Hematopoietic multipotent progenitor cell treated with erythropoietin and hydrocortisone succinate and interleukin-3 and kit ligand, for 4 days (in vitro differentiated cells): ENCODE measurements at places on chromosomes 5 and 9.

DNA sequence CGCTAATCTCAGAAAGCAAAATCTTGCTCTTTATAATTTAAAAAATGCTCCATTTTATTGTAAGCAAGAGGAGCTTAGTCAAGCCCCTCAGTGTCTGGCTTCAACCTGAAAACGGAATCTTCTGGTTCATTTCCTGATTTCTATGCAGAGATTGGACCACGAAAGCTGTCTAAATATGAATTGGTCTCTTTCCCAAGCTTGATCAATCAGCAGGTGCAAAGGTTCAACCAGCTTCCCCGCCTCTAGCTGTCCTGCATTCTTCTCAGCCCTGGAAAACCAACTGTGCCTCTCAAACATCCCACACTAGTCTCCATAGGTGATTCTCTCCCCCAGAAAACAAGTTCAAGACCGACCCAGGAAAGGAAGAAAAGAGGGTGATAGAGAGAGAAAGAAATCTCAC lies 34.5 kb downstream of the FNBP1 start:
- no peak for DNase-seq

DNA sequence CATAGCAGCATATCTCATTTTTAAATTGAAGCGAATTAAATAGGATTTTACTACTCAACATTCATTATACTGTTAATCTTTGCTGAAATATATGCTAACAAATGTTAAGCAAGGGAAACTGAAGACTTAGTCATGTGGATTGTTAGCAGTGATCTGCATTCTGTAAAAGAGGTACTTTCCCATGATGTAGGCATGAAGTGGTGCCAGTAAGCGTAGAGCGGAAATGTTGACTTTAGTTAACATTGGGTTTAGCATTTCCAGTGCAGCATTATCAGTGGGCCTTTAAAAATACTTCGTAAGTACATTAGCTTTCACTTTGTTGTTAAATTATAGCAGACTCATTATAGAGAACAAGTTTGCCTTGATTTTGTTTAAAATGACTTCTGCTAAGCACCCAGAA lies 130.3 kb downstream of the CDC42SE2 start:
- no peak for DNase-seq

- DNase-seq, result no peak
These were observed 705 bp upstream of the SLC6A3 start for GRCh38 chr5:1445689-1446601.

DNA sequence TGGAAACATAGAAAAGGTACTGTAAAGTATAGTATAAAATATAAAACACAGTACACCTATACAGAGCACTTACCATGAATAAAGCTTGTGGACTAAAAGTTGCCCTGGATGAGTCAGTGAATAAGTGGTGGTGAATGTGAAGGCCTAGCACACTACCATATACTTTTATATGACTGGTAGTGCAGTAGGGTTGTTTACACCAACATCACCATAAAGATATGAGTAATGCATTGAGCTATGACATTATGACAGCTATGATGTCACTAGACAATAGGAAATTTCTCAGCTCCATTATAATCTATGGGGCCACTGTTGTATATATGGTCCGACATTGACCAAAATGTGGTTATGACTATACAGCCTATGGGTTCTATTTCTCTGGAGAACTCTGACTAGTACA lies 291.8 kb upstream of the ACTBL2 start:
- DNase-seq, result no peak

- DNase-seq, result no peak
These were observed 375.1 kb downstream of the EBF1 start for GRCh38 chr5:158724521-158725188.

GRCh38 chr9:126591922-126592321 lies 21.8 kb upstream of the LMX1B start:
- no peak for DNase-seq

- DNase-seq, result no peak
These were observed 252.8 kb upstream of the DAP start for GRCh38 chr5:11013793-11014192.

GRCh38 chr9:3809724-3810123 lies 283.9 kb upstream of the RFX3 start:
- DNase-seq, result no peak

- DNase-seq, result peak; percentile 97
These were observed at the start of the genes FASTKD3 and MTRR for GRCh38 chr5:7868773-7869473. Gene FASTKD3, minus strand, starts transcription at chr5:7869031. Its CDS starts 948 bp downstream, at chr5:7868083. Gene MTRR, plus strand, starts transcription at chr5:7869148. Its CDS starts 1,647 bp downstream, at chr5:7870795.

- DNase-seq, result no peak
These were observed 199.8 kb upstream of the MVB12B start for GRCh38 chr9:126126807-126127206.

DNA sequence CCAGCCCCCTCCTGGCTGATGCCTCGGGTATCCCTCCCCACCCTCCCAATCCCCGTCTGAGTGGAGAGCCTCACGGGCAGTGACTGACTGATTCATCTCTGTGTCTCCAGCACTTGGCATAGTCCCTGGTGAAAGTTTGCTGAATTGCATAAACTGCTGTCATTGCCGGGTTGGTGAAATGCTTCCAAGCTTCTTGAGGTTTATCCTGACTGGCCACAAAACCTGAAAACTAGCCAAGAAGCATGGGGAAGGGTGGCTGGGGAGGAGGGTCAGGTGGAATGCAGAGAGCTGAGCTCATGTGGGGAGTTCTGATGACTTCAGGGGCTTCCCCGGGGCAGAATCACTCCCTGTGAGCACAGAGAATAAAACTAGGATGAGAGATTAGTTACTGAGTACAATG lies 56.9 kb upstream of the GGTA1 start:
- no peak for DNase-seq

DNA sequence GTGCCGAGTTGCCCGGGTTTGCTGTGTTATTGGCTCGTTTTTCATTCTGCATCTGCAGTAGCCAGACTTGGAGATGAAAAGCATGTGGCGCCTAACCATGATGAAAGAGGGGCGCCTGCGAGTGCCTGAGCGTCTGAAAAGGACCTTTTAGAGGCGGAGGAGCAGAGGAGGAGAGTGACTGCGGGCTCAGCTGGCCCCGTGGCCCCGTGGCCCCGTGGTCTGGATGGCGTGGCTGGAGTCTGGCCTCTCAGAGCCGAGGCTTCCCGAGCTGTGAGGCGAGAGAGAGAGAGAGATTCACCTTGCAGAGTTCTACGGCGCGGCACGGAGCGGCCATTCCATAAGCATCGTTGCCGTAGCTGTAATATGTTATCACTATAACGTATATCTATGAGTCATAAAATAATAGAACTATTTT lies 55.3 kb upstream of the RNU6ATAC start:
- no peak for DNase-seq

DNA sequence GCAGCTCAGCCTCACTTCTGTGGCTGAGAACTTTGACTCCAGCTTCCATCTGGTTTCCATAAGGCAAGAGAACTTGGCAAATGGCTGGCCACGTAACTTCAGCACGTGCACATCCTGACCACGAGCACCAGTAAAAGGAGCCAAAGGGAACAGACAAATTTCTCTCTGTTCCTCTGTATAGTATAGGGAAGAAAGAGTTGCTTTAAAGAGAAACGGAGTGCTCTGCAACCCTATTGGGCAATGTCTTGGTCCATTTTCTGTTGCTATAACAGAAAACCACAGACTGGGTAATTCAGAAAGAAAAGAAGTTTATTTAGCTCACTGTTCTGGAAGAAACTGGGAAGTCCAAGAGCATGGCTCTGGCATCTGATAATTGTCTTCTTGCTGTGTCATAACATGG lies 558.7 kb downstream of the ACTL7B start:
- peak; percentile 31 for DNase-seq

- DNase-seq, result no peak
These were observed 395.2 kb downstream of the BNC2 start for GRCh38 chr9:16475257-16475656.

DNA sequence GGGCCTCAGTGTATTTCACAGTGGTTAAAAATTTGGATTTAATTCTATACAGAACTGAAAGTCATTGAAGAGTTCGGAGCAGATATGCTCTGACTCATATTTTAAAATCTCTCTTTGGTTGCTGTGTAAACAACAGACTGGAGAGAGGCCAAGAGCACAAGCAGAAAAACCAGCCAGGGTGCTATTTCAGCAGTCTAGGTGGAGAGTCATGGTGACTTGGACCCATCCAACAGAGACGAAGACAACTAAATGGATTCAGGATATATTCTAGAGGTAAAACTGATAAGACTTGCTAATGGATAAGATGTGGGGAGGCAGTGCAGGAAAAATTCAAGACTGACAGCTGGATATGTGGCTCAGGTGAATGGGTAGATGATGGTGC lies 168.9 kb downstream of the MAPKAP1 start:
- DNase-seq, result no peak

- DNase-seq, result no peak
These were observed 131.9 kb downstream of the PRDM9 start for GRCh38 chr5:23639326-23639725.

- DNase-seq, result no peak
These were observed 61.4 kb downstream of the SNX24 start for GRCh38 chr5:122906768-122907167.

DNA sequence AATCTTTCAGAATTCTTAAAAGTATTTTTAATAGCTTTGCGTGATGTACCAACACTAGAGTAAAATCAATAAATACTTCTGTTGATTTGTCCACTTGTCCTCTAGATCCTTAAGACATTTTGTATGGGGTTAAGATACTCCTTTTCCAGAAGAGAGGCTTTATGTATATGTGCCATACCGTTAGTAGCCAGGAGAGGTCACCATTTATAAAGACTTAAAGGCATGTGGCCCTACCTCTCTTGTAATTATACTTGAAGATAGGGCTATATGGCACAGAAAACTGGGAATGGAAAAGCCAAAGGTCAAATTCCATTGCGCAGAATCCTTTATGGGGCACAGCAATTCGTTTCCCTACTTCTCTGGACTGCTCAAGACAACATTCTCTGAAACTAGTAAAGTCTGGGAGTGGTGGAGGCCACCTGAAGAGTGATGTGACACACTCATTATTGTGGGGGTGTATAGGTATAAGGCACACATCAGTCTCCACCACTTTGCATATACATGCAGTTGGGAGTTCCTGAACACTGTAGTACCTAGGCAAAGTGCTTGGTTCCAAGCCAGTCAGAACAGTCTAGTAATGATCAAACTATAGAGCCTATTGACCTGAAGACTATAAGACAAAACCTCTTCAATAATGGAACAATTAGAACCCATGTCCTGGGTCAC lies 140.1 kb upstream of the FBXL17 start:
- peak; percentile 89 for DNase-seq

DNA sequence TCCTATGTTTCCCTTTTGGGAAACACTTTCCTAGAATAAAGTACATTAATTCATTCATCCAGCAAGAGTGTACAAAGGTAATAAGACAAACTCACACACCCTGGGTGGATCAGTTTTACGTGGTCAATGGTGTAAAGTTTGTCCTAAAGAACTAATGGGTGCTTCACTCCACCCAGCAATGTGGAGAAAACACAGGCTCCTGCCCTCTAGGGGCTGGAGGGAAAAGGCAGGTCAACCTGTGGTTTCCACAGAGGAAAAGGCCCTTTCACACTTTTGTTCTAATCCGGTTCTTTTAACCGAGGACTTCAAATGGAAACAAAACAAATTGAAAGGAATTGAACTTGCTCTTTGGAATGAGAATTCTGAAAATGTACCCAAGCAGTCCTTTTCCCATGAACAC lies 80.9 kb upstream of the SPOCK1 start:
- DNase-seq, result peak; percentile 46

GRCh38 chr9:81455462-81456219 lies 233.7 kb downstream of the TLE1 start:
- no peak for DNase-seq

DNA sequence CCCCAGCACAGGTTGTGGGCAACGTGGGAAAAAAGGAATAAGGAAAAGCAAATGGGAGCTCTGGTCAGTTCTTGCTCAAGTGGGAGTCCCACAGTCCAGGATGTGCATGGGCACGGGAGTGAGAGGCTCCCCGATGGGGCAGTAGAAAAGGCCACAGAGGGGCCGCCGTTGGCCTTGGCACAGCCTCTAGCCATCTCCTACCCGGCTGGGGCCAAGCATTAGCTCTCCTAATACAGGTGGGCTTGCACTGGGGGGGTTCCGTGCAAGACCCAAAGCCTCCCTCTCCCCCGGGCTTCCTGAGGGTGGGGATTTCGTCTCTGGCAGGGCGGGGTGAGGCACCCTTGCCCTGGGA lies 212.2 kb upstream of the MVB12B start:
- no peak for DNase-seq

- DNase-seq, result peak; percentile 68
These were observed at the start of gene FIBCD1 for GRCh38 chr9:130938652-130939404. Gene FIBCD1, minus strand, starts transcription at chr9:130939247. Its CDS starts 640 bp downstream, at chr9:130938607.

DNA sequence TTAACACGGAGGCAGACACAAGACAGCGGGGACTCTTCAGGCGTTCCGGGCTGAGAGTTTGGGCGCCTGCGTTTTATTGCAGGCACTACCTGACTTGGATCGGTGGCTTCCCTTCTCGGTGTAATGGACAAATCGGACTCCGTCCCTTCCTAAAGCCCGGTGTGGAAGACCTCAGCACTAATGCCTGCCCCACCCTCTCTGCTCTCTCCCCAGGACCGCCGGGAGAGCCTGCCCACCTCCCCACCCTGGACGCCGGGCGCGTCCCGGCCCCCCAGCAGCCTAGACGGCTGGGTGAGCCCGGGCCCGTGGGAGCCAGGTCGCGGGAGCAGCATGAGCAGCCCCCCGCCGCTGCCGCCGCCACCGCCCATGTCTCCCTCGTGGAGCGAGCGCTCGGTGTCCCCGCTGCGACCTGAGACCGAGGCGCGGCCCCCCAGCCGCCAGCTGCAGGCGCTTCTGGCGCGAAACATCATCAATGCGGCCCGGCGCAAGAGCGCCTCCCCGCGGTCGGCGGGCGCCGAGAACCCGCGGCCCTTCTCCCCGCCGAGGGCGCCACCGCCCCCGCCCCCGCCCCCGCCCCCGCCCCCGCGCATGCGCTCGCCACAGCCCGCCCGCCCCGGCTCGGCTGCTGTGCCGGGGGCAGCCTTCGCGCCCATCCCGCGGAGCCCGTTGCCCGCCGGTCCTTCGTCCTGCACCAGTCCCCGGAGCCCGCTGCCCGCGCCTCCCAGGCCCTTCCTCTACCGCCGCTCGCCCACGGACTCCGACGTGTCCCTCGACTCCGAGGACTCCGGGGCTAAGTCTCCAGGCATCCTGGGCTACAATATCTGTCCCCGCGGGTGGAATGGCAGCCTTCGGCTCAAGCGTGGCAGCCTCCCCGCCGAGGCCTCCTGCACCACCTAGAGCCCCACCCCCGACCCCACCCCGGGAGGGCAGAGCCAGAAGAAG lies 4.6 kb upstream of the MYOZ3 start:
- peak; percentile 83 for DNase-seq

GRCh38 chr5:69329905-69330489 lies 2.6 kb downstream of the CCDC125 start:
- no peak for DNase-seq

DNA sequence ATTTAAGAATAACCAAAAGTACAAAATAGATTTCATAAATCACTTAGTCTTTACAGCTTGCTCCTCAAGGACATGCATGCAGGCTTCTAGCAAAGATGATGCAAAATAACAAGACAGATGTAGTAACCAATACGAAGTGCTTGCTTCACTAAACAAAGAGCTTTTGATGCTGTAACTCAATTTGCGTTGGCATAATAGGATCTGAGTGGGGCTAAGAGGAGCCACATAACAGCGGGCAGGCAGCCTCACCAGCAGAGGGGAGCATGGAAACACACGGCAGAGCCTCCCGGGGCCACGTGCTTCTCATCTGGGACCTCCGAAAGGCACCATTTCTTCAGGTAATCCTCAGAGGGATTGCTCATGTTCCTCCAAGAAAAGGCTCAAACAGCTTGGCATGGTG lies 139.7 kb downstream of the C5orf15 start:
- DNase-seq, result no peak

GRCh38 chr5:157971571-157972216 lies 112.7 kb upstream of the CLINT1 start:
- DNase-seq, result no peak
